ENCODE measurements at places on chromosomes 2 and 18.

- DNase-seq = no peak
Observed at GRCh38 chr2:235677937-235678336, 184.1 kb downstream of the AGAP1 start.

- DNase-seq = no peak
Observed at GRCh38 chr2:106628377-106628776, 141.2 kb downstream of the CD8B2 start.

GRCh38 chr2:226131299-226131784 lies 668.3 kb downstream of the IRS1 start:
- DNase-seq = no peak

DNA sequence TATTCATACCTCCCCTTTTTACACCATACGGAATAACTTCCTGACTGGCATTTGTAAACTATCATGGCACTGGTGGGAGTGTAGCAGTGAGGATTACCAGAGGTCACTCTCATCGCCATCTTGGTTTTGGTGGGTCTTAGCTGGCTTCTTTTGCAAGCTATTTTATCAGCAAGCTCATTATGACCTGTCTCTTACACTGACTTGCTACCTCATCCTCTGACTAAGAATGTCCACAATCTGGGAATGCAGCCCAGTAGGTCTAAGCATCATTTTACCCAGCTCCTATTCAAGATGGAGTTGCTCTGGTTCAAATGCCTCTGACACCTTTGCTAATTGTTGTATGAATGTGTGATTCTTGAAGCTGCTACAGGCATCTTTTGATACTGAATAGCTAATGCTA lies 950.8 kb upstream of the SLC39A10 start:
- DNase-seq = no peak

DNA sequence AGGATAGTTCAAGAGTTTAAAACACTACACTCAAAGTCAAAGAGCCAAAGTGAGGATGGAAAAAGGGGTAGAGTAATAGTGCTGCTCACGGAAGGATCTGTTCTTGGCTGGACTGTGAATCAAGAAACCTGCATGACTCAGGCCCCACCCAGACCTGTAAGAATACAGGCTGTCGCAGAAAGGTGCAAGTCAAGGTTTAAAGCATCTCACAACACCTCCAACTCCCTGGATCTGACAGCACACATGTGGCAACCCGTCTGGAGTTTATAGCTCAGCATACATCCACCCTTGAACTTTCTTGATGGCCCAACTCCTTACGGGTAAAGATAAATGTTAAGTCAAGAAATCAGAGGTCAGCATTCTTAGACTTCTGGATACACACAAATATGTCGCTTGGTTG lies 6.3 kb downstream of the KIAA2012 start:
- no peak for DNase-seq

DNA sequence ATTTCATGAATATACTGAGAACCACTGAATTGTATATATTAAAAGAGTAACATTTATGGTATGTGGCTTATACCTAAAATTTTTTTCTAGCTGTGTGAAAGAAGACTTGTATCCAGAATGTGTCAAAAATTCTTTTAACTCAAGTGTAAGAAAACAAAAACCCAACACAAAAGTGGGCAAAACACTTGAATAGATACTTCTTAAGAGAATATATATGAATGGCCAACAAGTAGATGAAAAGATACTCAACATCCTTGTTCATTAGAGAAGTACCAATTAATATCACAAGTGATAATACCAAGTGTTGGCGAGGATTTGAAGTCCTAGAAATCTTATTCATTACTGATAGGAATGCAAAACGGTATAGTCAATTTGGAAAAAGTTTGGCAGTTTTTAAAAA lies 107.2 kb upstream of the MYO3B start:
- no peak for DNase-seq

GRCh38 chr2:183037553-183038340 lies 510 bp downstream of the NCKAP1 start:
- DNase-seq = peak; percentile 74

GRCh38 chr2:143936848-143937722 lies 582.8 kb downstream of the ZEB2 start:
- peak; percentile 56 for DNase-seq

DNA sequence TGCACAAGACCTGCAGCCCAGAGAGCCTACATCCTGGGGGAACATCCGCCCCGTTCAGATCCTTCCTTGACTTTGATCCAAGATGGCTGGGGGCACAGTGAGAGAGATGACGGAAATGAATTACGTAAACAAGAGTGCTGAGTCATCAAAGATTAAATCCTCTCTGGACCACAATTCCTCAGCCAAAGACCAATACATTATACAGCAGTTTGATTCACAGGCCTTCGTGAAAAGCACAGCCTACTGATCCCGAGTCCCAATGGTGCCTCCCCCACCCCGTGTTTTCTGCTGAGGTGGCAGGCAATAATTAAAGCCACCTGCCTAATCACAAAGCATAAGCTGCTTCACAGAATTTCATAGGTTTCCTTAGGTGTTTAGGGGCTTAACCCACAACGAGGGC lies 43.0 kb downstream of the MYO5B start:
- no peak for DNase-seq

DNA sequence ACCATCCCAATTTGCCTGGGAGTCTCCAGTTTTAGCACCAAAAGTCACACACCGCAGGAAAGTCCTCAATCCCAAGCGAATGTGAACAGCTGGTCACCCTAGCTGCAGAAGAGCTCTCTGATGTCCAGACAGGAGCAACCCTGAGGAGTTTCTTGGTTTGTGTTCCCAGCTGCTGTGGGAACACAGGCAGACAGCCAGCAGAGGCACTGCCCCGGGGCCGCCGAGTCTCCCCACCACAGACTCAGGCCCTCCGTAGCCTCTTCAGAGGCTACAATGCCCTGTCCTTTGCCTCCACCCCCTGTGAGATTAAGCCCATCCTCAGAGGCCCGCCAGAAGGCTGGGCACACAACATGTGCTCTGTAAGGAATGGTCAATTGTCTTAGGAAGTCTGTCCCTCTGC lies 111.5 kb downstream of the TTC32 start:
- no peak for DNase-seq

DNA sequence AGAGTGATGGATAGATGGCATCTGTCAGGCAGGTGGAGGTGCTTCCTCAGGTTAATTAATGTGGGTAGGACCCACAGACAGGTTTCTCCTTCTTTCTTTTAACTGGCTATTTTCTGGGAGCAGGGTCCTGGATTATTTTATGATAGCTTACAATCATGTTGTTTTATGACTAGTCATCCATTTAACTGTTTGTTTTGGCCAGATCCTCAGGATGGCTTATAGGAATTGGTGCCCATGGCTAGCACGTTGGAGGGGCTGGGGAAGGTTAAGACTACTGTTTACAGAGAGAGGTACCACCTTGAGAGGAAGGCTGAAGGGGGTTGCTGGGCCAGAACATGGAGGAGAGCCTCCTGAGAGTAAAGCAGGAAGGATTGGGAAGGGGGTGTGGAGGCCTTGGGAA lies 78.0 kb upstream of the MGAT5 start:
- DNase-seq = no peak

GRCh38 chr2:88692187-88692586 lies 714 bp downstream of the RPIA start:
- DNase-seq = no peak

DNA sequence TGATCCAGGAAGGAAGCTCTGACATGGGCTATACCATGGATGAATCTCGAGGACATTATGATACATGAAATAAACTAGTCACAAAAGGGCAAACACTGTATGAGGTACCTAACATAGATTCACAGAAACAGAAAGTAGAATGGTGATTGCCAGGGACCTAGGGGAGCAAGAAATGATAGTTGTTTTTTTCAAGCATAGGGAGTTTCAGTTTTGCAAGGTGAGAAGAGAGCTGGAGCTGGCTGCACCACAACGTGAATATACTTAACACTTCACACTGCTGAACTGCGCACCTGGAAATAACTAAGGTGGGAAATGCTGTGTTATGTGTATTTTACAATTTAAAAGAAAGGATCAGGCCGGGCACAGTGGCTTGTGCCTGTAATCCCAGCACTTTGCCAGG lies 13.2 kb upstream of the AGAP1 start:
- DNase-seq = no peak

- no peak for DNase-seq
Observed at GRCh38 chr2:172373766-172374165, 53.6 kb upstream of the ITGA6 start.

DNA sequence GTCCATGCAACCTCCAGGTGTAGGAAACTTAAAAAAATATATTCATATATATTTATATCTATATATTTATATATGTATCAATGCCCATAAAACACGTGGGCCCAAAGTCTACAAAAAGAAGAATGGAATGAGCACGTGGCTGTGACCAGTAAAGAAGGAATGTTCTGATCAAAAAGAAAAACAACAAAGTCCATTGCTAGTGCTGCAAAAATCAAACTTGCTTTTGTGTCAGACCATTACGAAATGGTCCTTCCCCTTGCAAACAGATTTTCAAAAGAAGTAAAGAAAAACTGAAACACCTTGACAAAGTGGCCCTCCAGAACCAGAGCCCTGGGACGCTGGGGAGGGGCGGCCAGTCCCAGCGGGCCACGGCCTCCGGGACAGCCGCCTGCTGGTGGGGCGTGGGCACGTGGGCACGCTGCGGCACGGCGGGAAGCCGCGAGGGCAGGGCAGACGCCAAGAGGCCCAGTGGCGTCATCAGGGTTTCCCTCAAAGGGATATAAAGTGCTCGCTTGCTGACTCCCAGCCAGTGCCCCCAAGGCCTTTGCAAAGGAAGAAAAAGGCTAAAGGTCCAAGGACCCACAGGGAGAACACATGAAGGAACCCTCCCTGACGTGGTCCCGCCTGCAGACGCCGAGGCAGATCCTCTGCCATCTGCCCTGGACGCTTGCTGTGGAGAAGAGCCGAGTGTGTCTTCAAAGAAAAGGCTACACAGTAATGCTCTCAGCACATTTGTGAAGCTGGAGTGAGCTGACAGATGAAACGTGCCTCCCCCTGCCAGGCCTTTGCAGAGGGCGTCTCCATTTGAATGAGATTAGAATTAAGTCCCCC lies 201.8 kb downstream of the TWIST2 start:
- DNase-seq = no peak
